ENCODE measurements at places on chromosomes 4 and X. TPM values are rescaled to one million over a fixed set of nuclear protein-coding genes. Genes with fewer than 3 reads are reported as not detected.

- DNase-seq = no peak
These were observed 2.6 kb upstream of the NDUFC1 start for GRCh38 chr4:139304920-139305319.

- no peak for DNase-seq
These were observed 121.5 kb downstream of the REELD1 start for GRCh38 chr4:146335763-146336409.

Gene NAA11
- total RNA-seq = not detected

Gene PPP1R2C
- not detected for total RNA-seq

Gene EGFL6
- total RNA-seq = 0.13 TPM

Gene ADGRG4
- total RNA-seq = not detected

Gene MAP9
- total RNA-seq = 0.15 TPM

Data from lower leg skin (tissue), 4 donors.